ENCODE measurements at places on chromosomes 12 and 14.

DNA sequence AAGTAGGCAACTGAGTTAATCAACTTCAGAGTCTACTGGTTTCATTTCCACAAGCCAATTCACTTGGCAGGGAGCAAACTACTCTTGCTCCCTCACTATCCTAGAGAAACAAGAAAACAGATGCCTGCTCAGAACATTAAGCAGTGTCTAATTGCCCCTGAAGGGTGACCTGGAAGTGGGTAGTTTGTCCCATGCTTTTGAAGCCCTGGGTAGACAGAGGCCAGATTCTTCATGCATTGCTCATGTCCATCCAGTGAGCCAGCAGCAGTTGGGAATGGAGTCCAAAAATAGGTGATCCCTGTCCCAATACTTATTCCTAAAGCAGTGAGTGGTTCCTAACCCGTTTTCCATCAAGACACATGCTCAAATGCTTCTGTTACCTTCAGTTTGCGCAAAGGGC is 48.8 kb downstream of the BICDL1 start:
- DNase-seq: no peak

DNA sequence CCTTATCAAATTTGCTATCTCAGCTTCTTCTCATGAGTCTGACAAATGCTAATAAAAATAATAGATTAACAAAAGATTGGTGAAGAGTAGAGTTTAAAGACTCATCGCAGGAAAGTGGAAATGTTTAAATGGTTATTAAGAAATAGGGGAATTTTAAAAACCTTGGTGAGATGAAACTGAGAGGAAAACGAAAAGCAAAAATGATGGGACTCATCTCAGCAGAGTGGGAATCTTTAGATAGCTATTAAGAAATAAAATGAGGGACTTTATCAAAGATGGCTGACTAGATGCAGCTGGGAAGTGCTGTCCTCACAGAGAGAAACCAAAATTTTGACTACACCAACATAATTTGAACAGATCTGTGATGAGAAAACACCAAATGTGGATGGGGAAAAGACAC is 79.2 kb upstream of the CD163 start:
- no peak for DNase-seq

DNA sequence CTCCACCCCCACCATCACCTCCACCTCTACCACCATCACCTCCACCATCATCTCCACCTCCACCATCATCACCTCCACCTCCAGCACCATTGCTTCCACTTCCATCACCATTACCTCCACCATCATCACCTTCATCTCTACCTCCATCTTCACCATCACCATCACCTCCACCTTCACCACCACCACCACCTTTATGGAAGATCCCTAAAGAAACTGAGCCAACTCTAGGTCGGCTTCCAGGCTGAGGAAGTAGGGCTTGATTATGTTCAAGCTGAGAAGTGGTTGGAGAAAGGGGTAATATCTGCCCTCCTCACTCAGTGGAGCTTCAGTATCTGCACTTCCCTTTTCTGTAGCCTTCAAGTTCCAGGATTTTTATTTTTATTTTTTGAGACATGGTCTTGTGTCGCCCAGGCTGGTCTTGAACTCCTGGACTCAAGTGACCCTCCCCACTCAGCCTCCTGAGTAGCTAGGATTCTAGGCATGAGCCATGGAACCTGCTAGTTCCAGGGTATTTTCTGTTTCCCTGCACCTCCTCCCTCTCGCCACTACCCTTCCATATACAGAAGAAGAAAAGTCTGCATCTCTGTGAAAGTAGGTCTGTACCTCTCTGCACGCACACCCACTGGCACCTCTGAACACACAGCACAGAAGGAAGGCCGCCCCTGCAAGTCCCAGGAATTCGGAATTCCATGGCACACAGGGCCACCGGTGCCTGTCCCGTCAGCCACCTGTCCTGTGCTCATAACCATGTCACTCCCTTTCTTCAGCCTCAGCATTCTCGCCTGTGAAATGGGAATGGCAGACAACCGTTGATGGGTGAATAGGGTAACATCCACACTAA is 5.9 kb downstream of the ZBTB42 start:
- no peak for DNase-seq

GRCh38 chr14:54881235-54881760 is 21.3 kb downstream of the GCH1 start:
- DNase-seq: no peak

DNA sequence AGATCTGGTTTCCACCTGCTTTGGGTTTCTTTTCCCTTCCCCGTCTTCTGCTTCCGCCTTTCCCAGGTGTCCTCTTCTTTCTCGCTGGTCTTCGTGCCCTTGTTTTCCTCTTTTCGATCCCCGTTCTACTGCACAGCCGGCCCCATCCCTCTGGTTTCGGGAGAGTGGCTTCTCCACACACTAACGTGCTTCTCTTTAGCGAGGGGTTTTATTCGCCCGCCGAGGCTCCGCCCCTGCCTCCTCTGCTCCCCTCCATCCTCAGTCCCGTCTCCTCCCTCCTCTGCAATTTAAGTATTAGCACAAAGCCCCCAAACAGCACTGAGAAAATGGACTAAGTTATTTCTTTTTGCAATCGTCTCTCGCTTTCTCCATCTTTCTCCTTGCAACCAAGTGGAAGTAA is at the start of gene SLC7A8:
Gene SLC7A8 (minus strand): TSS at position 182 of the 400 bp plus-strand sequence. CDS start 746 bp downstream, outside the sequence.
- no peak for DNase-seq

Measured in H1 (cell line).